ENCODE measurements at places on chromosomes 4 and X. TPM values are rescaled to one million over a fixed set of nuclear protein-coding genes. Genes with fewer than 3 reads are reported as not detected.

Gene SLIT2
- 2.5 TPM for total RNA-seq

DNA sequence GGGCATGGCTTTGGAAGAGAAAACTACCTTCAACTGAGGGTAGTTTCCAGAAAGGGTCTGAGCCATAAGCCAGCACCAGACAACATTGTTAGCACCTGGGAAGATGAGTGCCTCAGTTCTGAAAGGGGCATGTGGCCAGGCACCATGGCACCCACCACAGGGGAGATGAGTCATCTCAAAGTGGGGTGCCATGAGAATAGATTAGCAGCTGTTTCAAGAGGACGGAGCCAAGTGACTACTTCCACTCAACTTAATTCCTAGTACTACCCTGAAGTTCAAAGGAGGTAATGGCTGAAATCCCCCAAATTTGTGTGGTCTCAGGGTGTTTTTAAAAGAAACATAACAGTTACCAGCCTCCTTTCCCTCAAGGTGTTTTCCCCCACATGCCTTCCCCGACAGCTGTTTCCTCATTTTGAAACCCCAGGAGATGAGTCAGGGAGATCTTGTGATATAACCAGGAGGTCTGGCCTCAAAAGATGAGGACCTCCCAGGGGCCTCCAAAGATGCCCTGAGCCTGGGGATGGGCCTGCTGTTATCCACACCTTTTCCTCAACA, 27.8 kb upstream of the FTHL17 start:
- ATAC-seq: no peak

Gene PCYT1B
- 0.64 TPM for total RNA-seq

DNA sequence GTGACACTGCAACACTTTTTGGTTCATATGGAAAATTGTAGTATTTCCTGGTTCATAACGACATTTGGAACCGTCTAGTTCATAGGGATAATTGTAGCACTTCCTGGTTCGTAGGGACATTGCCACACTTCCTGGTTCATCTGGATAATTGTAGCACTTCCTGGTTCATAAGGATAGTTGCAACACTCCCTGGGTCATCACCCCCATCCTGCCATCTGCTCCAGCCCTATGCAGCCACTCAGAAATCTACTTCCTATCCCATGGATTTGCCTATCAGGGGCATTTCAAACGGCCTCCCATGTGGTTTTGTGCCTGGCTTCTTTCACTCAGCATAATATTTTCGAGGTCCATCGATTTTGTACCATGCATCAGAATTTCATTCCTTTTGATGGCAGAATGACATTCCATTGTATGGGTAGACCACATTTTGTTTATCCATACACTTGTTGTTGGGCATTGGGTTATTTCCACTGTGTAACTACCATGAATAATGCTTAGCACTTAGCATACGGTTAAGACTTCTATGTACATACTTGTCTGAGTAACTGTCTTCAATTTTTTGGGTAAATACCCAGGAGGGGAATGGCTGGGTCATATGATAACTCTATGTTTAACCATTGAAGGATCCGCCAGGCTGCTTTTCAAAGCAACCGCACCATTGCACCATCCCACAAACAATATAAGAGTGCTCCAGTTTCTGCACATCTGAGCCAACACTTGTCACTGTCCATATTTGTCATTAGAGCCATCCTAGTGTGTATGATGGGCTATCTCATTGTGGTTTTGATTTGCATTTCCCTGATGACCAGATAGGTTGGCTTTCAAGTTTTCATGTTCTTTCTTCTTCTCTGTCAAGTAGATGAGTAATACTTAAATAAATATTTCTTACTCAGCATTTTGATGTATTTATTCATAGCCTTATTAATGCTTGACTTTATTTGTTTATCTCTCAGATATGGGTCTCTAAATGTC, 58.3 kb upstream of the CD99 start:
- ATAC-seq: peak; percentile 60

- no peak for ATAC-seq
Measured at GRCh38 chr4:112726041-112726440, 89.1 kb downstream of the LARP7 start.

DNA sequence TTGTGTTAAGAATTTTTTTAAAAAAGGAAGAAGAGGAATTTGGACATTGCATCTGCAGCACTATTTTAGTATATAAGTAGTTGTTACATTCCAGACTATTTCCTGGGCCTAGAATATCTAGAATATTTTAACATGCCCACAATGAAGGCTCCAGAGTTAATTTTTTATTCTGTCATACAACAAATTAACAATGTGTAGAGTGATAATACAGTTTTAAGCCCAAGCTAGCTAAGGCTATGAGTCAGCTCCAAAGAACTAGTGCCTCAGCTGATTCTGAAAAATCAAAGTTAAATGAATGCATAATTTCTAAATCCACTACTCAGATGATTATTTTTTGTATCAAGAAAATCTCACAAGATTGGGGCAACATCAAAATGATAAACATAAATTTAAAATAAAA, 231.4 kb downstream of the PRDM5 start:
- ATAC-seq: no peak

Gene FGFBP1
- 402 TPM for total RNA-seq

All from esophagus mucosa (tissue), 1 donor.